Stomach (tissue), 19 donors: ENCODE measurements at places on chromosomes 6 and 20. TPM values are rescaled to one million over a fixed set of nuclear protein-coding genes. Genes with fewer than 3 reads are reported as not detected.

Gene TBPL1
- total RNA-seq: 6.5 TPM

Gene AKAP7
- 59.5 TPM for total RNA-seq

Gene SAYSD1
- total RNA-seq: 12.3 TPM

Gene SOX18
- total RNA-seq: 2.9 TPM

Gene PIGT
- total RNA-seq: 87.2 TPM

Gene HNF4A
- total RNA-seq: 28.6 TPM

Gene LST1
- not detected for total RNA-seq

Gene LPA
- total RNA-seq: not detected

Gene PDE7B
- 16.9 TPM for total RNA-seq

Gene TMEM170B
- 8.0 TPM for total RNA-seq

Gene PHACTR2
- 126 TPM for total RNA-seq

Gene GSTA3
- total RNA-seq: not detected

Gene KATNA1
- 13.4 TPM for total RNA-seq

Gene SERINC3
- total RNA-seq: 109 TPM

Gene NMBR
- not detected for total RNA-seq

Gene ZNF831
- 1.3 TPM for total RNA-seq
